ENCODE measurements at places on chromosomes 12 and 14. TPM values are rescaled to one million over a fixed set of nuclear protein-coding genes. Genes with fewer than 3 reads are reported as not detected.

- DNase-seq, result peak; percentile 91
Measured at GRCh38 chr14:50000380-50001150, 107.7 kb downstream of the ARF6 start.

DNA sequence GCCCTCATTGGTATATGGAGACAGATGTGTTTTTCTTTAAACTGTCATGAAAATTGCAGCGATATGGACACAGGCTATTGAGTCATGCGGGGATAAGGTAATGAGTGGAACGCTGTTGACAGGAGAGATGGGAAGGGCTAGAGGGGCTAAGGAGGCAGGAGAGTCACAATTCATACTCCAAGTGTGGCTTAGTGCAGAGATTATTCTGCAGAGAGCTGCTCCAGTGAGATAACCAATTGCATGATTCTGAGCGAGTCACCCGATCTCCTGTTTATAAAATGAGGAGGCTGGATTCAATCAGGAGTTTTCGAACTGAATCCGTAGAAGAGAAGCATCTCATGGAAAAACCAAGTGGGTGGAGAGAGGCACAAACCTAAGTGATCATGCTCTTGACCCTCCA lies 106.4 kb upstream of the PLEKHG7 start:
- DNase-seq, result no peak

DNA sequence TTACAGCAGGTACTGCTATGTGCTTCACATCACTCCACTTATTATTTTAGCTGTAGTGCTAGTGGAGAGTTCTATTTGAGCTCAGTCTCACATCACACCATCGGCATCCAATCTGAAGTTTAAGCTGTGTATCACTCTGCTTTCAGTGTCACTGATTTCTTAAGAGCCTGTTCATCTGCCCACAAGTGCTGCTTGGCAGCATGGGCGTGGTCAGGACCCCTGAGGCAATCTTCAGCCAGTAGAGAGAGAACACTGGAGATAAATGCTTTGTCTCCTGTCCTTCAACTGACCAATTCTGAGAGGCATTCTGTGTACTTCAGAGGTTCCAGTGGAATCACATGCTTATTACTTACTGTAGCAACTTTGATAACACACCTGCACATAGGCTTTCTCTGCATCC lies 728.8 kb downstream of the RPS29 start:
- no peak for DNase-seq

DNA sequence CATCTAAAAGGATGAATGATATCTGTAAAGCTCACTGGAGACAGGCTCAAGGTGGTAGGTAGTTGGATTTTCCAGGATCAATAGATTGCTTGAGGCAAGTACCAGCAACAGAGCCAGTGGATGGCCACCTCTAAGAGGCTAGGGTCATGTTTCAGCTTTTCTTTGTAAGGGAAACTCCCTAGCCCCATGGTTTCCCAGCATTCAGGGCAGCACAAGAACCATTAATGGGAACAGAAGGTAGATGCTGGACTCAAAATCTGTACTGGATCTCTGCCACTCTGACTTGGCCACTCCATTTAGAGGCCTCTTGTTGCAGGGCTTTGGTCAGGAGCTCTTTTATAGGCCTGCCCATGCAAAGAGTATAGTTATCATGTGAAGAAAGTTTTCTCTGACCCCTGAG lies 76.1 kb upstream of the DYRK2 start:
- DNase-seq, result no peak

The MYH6 gene
- not detected for total RNA-seq

The JPH4 gene
- 1.1 TPM for total RNA-seq

The LHX5 gene
- total RNA-seq, result not detected

The DTX3 gene
- 7.2 TPM for total RNA-seq

GRCh38 chr12:26833743-26834490 lies 923 bp upstream of the ITPR2 start:
- DNase-seq, result no peak

GRCh38 chr14:91573894-91574837 lies 64.1 kb upstream of the PPP4R3A start:
- DNase-seq, result no peak

The RPS6KL1 gene
- 23.6 TPM for total RNA-seq

DNA sequence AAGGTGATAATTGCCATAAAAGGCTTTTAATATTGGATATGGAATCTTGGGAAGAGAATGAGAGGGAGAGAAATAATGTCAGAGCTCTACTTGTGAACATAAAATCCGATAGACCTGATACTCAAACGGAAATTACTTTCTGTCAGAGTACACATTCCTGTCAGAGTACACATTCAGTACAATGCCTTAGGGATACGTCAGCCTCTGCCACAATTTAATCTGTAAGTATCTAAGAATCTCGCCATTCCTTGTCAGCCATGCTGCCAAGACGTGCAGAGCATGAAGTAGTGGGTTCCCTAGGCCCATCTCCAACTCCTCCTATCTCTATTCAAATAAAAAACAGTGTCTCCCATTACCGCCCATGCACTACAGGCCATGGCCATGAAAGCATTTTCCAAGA lies 242.6 kb downstream of the CEP128 start:
- no peak for DNase-seq

The CPNE6 gene
- not detected for total RNA-seq

DNA sequence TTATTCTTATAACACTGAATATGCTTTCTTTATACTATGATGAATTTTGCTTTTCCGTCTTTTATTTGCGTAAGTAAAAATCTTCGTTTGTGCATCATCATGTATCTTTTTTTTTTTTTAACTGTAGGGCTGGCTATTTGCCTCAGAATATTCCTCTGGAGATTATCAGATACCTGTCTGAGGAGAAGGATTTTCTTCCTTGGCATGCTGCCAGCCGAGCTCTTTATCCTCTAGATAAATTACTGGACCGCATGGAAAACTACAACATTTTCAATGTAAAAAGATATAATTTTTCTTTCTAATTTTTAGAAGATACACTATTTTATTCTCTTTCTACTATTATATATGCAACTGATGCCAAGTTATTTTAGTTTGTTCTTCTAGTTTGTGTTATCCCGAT lies 346.6 kb downstream of the TRHDE start:
- DNase-seq, result no peak

DNA sequence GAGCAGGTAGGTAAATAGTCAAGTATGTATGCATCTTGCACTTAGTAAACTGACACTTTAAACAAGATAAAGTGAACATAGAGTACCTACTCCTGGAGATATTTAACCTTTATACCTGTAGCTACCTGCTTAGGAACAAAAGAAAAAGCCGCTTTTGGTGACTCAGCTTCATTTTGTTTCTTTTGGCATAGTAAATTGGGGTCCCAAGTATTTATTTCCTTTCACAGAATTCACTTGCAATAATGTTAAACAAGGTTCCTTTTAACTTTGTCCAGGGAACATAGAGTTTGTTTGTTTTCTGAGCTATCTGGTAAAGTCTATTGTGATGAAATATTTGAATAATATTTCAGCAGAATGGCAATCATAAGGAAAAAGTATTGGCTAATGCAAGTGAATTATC lies 20.0 kb downstream of the SLCO1B3 start:
- no peak for DNase-seq

The KCNH5 gene
- total RNA-seq, result not detected

The POTEG gene
- not detected for total RNA-seq

GRCh38 chr12:22670762-22671161 lies 45.8 kb downstream of the ETNK1 start:
- DNase-seq, result no peak

DNA sequence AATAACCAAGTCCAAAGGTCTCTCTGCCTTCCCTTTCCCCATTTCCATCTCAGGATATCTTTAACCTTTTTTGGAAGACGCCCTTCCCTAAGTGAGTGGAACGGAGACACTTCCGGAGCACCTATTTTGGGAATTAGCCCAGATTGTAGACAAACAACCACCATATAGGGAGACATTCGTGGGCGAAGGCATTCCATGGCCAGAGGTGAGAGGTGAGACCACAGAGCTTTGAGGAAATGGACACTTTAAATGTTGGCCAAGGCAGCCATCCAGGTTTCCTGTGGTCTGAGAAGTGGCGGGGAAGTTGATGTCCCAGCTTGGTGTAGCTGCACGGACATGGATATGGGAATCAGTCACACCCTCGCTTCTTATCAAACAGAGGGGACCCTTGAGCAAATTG lies 69.4 kb upstream of the BDKRB2 start:
- no peak for DNase-seq

- no peak for DNase-seq
Measured at GRCh38 chr12:4824380-4824779, 85.3 kb upstream of the KCNA1 start.

GRCh38 chr14:90489916-90490719 lies 93.3 kb downstream of the CALM1 start:
- DNase-seq, result peak; percentile 12

GRCh38 chr14:73763396-73763795 lies 49.2 kb upstream of the PNMA1 start:
- no peak for DNase-seq

- peak; percentile 75 for DNase-seq
Measured at GRCh38 chr14:99327458-99328250, 55.7 kb upstream of the BCL11B start.

The FGF23 gene
- total RNA-seq, result not detected

The FGF6 gene
- total RNA-seq, result not detected

DNA sequence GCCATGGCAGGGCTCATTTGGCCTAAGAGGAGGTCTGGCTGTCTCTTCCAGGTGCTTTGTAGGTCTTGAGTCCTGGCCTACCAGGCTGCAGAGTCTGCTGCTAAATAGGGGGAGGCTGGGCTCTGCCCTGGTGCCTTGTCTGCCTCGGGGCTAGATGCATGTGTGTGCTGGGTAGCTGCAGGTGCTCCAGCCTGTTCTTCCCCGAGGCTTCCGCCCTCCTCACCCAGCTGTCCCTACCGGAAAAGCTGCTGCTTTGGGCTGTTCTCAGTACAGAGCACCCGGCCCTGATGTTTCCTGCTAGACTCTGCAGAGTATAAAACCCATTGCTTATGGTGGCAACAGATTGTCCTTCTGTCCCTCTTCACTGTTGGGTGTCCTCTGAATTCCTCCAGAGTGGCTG lies 37.7 kb downstream of the RAB35 start:
- DNase-seq, result peak; percentile 86

GRCh38 chr12:42238240-42239140 lies at the start of gene YAF2:
Gene YAF2, minus strand, starts transcription at chr12:42238248. Its CDS starts 68 bp downstream, at chr12:42238180.
- DNase-seq, result peak; percentile 97

- no peak for DNase-seq
Measured at GRCh38 chr14:92489394-92490238, 24.0 kb upstream of the RIN3 start.

DNA sequence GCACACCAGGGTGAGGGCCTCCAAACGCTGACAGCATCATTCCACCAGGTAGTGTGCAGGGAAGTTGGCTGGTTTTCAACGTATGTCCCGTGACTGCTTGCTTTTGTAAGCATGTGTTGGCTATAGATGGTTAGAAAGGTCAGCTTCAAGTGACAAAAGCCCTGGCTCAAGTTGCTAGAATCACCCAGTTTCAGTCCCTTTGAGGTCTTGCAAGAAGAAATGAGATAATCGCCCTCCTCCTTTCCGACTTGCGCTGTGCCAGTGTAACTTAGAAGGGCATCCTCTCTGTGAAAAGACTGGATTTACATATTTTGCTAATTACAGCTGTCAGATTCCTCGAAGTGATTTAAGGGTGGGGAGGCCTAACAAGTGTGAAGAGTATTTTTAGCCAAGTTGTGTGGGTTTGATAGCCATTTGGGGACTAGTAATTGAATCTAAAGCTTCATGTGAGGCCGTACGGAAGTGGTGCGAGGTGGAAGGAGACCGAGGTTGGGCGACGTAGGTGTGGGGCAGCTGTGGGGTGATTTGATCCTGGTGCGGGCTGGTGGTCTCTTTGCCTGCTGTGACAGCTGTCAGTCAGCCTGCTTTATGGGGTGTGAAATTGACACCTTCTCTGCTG lies 94.7 kb downstream of the CHST11 start:
- no peak for DNase-seq

The ALG10B gene
- 4.6 TPM for total RNA-seq

Measured in mesenteric fat pad (tissue), 1 donor.